ENCODE measurements at places on chromosomes 4 and X.

DNA sequence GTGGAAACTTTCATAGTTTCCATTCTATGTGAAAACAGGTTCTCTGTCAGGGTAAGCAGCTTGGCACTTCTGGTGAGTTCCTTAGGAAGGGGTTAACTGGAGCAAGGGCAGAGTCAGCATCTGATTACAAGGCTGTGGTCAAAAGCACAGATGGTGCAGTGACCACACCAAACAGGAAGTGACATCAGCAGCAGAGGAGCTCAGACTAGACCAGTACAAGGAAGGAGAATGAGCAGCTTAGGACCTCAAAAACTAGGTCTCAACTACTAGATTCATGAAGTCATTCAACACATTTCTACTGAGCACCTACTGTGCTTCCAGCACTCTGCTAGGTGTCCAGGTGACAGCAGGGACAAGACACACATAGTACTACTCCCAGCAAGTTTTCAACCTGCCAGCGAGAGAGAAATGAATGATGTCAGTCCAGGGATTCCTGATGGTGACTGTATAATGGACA is 130.2 kb downstream of the AMELX start:
- DNase-seq: no peak

- peak; percentile 1 for DNase-seq
Observed at GRCh38 chr4:162891788-162892707, 274.6 kb downstream of the NAF1 start.

- no peak for DNase-seq
Observed at GRCh38 chrX:107576392-107576791, 51.9 kb upstream of the PRPS1 start.

GRCh38 chrX:65300104-65300809 is 234.3 kb downstream of the LAS1L start:
- DNase-seq: no peak

DNA sequence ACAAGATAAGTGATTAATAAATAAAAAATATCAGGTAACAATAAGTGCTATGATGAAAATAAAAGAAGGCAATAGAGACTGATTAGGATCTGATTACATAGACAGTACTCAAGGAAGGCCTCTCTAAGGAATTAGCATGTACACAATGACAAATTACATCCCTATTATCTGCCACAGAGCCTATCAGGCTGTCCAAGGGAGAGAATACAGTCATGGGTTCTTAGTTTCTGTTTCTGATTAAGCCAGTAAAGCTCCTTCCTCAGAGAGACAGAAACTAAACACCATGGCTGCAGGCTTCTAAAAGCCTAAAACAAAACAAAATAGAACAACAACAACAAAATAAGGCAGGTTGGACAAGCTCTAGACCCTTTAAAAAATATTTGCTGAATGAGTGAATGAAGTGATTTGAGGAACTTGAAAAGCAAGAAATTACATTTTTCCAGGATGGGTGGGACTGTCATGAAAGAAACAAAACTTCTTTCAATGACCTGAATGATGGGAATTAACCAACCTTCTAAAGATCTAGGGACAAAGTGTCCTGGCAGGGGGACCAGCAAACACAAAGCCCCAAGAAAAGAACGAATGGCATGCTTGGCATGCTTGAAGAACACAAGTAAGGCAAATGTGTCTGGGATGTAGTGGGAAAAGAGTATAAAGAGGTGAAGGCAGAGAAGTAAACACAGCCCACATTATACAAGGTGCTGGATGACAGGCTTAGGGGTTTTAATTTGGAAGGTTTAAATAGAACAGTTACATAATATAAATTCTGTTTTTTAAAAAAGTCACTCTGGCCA is 44.1 kb downstream of the NAA11 start:
- no peak for DNase-seq

- no peak for DNase-seq
Observed at GRCh38 chr4:2606960-2607506, 70.6 kb downstream of the FAM193A start.

- DNase-seq: no peak
Observed at GRCh38 chr4:124717101-124717500, 4.6 kb upstream of the ANKRD50 start.

- no peak for DNase-seq
Observed at GRCh38 chr4:14446904-14447303, 555.4 kb upstream of the CPEB2 start.

DNA sequence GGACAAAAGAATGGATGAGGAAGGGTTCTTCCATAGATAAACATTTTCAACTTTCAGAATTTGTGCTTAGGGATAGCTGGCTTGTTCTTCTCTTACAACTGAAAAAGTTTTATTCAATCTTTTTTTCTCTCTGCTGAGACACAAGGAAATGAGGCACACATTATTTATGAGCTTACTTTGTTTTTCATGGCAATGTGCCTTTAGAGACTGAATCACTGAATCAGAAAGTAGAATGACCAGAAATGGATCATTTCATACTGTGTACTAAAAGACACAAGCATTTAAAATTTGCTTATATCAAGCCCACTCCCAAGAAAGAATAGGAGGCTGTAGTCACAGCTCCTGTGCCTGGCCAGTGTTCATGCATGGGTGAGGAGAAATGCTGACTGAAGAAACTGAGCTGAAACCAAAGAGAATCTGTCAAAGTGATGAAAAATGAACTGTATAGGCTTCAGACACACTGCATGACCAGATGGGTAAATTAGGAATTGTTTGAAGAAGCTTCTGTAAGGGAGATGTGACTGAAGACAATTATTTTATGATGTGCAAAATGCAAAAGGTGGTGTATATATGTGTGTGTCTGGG is 413.8 kb downstream of the RAPGEF2 start:
- DNase-seq: no peak

- DNase-seq: peak; percentile 83
Observed at GRCh38 chr4:156970501-156971164, 966 bp downstream of the PDGFC start.

- DNase-seq: peak; percentile 29
Observed at GRCh38 chrX:629230-630006, 1.2 kb upstream of the SHOX start.

DNA sequence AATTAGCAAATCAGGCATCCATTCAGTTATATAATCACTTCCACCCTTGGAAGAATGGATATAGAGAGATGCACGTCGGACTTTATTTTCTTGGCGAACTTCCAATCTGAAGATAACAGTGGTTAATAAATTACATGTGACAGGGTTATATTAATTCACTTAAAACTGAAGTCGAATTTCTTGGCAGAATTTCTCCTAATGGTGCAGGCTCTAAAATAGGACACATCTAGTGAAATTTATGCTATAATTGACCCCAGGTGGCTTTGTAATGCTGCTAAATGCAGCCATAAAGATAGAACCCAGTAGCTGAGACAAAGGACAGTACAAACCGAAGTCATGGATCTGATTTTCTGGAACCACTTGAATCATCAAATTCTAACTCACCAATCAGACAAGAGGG is 20.8 kb upstream of the SLC10A4 start:
- peak; percentile 34 for DNase-seq

GRCh38 chr4:73250642-73251041 is 8.0 kb downstream of the ANKRD17 start:
- no peak for DNase-seq

DNA sequence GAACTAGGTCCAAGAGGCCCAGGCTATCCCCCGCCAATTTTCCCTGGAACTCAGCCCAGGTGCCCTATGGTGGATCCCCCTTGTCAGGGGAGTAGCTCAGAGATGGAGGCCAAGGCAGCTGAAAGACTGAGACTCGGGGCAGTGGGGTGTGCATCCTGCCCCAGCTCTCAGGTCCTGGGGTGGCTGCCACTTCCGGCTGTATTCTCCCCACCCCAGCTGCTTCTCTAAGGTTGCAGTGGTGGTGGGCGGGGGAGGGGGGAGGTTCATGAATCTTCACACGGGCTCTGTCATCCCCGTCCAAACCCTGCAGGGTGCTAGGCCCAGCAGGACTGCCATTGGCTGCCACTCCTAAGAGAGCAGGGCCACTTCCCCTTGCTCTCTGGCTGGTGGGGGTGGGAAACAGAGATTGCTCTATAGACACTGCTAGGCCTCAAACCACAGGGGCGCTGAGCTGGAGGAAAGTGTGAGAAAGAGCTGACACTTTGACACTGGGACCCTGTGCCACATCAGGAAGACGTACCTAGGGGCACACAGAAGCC is 1.5 kb downstream of the SASH3 start:
- DNase-seq: no peak

- no peak for DNase-seq
Observed at GRCh38 chrX:101208152-101208905, 11.3 kb upstream of the DRP2 start.

DNA sequence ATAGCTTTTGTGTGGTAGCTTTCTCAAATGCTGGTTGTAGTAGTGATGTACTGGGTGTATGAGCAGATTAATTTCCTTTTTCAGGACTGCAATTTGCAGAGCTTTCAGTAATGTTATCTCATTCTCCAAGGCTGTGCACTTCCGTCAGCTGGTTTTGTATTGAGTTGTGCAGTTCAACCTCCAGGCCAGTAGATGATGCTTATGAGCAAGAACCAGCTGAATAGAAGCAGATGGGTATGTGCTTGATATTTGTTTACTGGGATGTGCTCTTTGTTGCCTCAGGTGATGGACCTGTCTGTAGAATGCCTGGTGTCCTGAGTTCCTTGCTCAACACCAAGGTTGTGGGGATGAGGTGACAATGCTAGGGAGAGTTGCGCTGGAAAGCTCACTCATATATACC is 462.8 kb downstream of the PCDH18 start:
- DNase-seq: no peak

DNA sequence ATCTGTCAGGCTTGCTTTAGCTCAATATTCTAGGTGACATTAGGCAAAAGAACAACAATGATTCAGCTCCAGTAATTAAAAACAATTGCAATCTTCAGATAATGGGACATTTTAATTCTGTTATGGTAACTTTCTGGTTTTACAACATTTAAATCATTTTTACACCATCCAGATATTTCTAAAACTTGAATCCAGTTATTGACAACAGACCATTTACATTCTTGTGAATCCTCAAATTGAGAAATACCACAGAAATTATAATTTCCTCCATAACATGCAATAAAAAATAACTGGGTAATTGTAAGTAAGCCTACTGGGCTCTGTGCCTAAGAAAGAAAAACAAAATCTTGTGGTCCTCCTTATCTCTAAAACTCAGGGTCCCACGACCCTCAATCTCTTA is 195.0 kb upstream of the S100G start:
- DNase-seq: no peak

GRCh38 chrX:119194621-119195020 is 41.5 kb upstream of the PGRMC1 start:
- DNase-seq: no peak
